NCI-H460 (cell line): ENCODE measurements at places on chromosomes 7 and 10. TPM values are rescaled to one million over a fixed set of nuclear protein-coding genes. Genes with fewer than 3 reads are reported as not detected.

SLC39A12 gene
- total RNA-seq: not detected in 2 replicates

- DNase-seq: no peak
Measured at GRCh38 chr10:99770408-99771045, 11.9 kb upstream of the ABCC2 start.

UTF1 gene
- not detected in 2 replicates for total RNA-seq

RARRES2 gene
- total RNA-seq: not detected in 2 replicates

CDK14 gene
- 0.94 and 1.2 TPM in 2 replicates for total RNA-seq
